ENCODE measurements at places on chromosomes 12 and 14. TPM values are rescaled to one million over a fixed set of nuclear protein-coding genes. Genes with fewer than 3 reads are reported as not detected.

Gene SLC38A6
- 23.2 TPM for total RNA-seq

Gene GLIPR1L1
- not detected for total RNA-seq

Gene TRHDE
- 7.7 TPM for total RNA-seq

Gene CLEC2A
- total RNA-seq: not detected

- no peak overlapping the region for H3K4me3 ChIP-seq
- no peaks in the 10 kb centered on the region for H3K36me3 ChIP-seq
- H3K27me3 ChIP-seq: no peaks in the 10 kb centered on the region
- no peak overlapping the region for H3K27ac ChIP-seq
- peaks cover 19% of the 10 kb centered on the region for H3K4me1 ChIP-seq
Observed at GRCh38 chr14:100841761-100842403, 16.0 kb downstream of the MEG3 start.

GRCh38 chr12:90038289-90038688 is 329.7 kb upstream of the ATP2B1 start:
- no peak for DNase-seq
- no peaks in the 10 kb centered on the region for H3K27me3 ChIP-seq
- no peak overlapping the region for H3K27ac ChIP-seq
- no peaks in the 10 kb centered on the region for H3K4me1 ChIP-seq
- no peaks in the 10 kb centered on the region for H3K36me3 ChIP-seq

GRCh38 chr14:86604561-86604960 is 1074.6 kb downstream of the FLRT2 start:
- H3K27me3 ChIP-seq: no peaks in the 10 kb centered on the region
- H3K4me3 ChIP-seq: no peak overlapping the region
- no peaks in the 10 kb centered on the region for H3K4me1 ChIP-seq
- DNase-seq: no peak
- H3K36me3 ChIP-seq: no peaks in the 10 kb centered on the region

- peak overlapping the region; percentile 53 for H3K4me3 ChIP-seq
- H3K36me3 ChIP-seq: no peaks in the 10 kb centered on the region
- DNase-seq: peak; percentile 88
- no peaks in the 10 kb centered on the region for H3K4me1 ChIP-seq
Observed at GRCh38 chr12:7439579-7440505, 4.1 kb downstream of the CD163L1 start.

GRCh38 chr12:73833746-73834145 is 703.9 kb upstream of the ATXN7L3B start:
- H3K4me3 ChIP-seq: no peak overlapping the region
- H3K27ac ChIP-seq: no peak overlapping the region
- no peaks in the 10 kb centered on the region for H3K27me3 ChIP-seq
- H3K36me3 ChIP-seq: no peaks in the 10 kb centered on the region
- no peak for DNase-seq

DNA sequence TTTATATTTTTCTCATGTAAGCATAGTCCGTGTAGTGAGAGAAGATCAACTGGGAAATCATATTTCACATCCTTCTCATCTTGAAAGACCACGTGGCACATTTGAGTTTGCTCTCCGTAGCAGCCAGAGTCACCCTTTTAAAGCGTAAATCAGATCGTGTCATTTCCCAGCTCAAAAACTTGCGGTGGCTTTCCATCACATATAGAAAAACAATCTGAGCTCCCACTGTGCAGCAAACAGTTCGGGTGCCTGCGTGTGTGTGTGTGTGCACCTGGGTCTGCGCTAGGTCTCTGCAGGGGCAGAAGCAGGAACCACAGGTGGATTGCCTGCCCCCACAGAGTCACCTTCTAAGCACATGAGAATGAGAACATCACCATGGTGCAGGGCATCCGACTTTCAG is 338.2 kb downstream of the TRHDE start:
- peaks cover 56% of the 10 kb centered on the region for H3K4me1 ChIP-seq
- H3K27ac ChIP-seq: peak overlapping the region; percentile 95
- H3K4me3 ChIP-seq: no peak overlapping the region
- no peaks in the 10 kb centered on the region for H3K27me3 ChIP-seq

DNA sequence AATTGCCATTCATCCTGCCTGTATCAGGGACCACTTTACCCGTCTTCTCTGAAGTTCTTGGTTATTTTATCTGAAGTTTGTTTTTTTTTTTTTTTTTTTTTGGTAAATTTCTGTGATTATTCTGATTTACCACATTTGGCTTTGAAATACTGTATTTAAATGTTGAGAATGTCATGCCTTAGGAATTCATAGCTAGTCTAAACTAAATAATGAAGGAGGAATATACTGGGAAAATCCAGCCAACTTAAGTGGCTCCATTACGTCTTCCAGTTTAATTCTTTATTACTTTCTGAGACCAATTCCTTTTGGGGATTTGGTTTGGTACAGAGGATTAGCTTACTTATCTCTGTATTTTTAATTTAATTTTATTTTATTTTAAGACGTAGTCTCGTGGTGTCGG is 60.3 kb upstream of the KCNMB4 start:
- H3K4me3 ChIP-seq: no peak overlapping the region
- H3K36me3 ChIP-seq: peaks cover 7% of the 10 kb centered on the region
- H3K4me1 ChIP-seq: no peaks in the 10 kb centered on the region

- no peak overlapping the region for H3K4me3 ChIP-seq
- H3K27ac ChIP-seq: no peak overlapping the region
- H3K36me3 ChIP-seq: no peaks in the 10 kb centered on the region
- DNase-seq: no peak
- no peaks in the 10 kb centered on the region for H3K27me3 ChIP-seq
- no peaks in the 10 kb centered on the region for H3K4me1 ChIP-seq
Observed at GRCh38 chr12:63319936-63320633, 169.1 kb upstream of the AVPR1A start.

GRCh38 chr12:1796515-1797010 is 23.8 kb upstream of the LRTM2 start:
- H3K4me3 ChIP-seq: peak overlapping the region; percentile 67
- H3K27ac ChIP-seq: no peak overlapping the region
- H3K4me1 ChIP-seq: peaks cover 11% of the 10 kb centered on the region
- no peaks in the 10 kb centered on the region for H3K36me3 ChIP-seq
